ENCODE measurements at places on chromosomes 13 and 19.

DNA sequence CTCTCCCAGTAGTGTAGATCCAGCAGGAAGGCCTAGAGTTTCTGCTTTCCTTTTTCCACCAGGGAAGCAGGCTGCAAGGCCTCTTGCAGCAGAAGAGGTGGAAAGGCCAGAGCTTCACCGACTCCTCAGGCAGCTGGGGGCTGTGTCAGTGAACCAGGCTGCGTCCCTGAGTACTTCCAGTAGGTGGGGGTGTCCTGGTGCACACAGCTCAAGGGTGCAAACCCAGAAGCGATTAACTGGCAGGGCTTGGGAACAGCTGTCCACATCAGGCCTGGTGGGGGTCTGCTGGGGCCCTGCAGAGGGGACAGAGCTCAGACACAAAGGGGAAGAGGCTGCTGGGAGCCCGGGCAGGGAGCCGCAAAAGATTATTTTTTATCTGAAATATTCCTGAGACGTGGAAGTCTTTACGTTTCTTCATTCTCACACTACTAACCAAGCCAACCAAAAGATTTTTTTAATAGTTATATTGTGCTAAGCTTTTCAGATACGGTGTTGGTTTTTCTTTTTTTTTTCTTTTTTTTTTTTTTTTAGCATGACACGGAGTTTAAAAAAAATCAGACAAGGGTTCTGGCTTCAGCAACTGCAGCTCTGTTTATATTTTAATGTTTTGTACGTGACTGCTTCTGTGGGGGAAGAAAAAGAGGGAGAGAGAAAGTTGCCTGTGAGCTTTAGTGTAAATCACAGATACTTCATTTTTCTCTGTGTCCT is 11.0 kb downstream of the TSHZ3 start:
- DNase-seq, result peak; percentile 37

DNA sequence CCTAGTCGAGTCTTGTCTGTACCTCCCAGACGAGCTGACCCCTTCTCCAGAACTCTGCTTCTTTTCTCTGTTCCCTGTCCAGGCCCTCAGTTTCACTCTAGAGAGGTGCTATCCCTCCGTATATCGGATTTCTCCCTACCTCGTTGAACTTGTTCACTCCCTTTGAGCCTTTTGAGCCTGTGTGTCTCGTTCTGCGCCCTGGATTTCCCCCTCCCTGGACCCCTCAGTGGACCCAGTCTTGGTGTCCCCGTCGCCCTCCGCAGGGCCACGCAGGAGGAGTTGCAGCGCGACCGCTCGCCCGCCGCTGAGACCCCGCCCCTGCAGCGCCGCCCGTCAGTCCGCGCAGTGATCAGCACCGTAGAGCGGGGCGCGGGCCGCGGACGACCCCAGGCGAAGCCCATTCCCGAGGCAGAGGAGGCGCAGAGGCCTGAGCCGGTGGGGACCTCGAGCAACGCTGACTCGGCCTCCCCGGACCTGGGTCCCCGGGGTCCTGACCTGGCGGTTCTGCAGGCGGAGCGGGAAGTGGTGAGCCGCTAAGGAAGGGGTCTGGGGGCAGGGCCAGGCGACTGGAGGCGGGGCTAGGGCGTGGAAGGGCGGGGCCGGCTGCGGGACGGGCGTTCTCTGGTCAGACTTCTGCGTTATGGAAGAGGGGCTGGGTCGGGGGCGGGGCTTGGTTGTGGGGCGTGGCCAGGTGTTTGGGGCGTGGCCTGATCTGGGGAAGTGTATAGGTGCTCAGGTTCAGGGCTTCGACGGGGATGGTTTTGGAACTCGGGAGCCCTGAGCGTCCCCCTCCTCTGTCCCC is 5.5 kb downstream of the EPS8L1 start:
- DNase-seq, result peak; percentile 88

GRCh38 chr19:2149980-2150793 is 1.2 kb downstream of the AP3D1 start:
- no peak for DNase-seq

GRCh38 chr19:290372-291005 is 714 bp downstream of the PLPP2 start:
- peak; percentile 23 for DNase-seq

DNA sequence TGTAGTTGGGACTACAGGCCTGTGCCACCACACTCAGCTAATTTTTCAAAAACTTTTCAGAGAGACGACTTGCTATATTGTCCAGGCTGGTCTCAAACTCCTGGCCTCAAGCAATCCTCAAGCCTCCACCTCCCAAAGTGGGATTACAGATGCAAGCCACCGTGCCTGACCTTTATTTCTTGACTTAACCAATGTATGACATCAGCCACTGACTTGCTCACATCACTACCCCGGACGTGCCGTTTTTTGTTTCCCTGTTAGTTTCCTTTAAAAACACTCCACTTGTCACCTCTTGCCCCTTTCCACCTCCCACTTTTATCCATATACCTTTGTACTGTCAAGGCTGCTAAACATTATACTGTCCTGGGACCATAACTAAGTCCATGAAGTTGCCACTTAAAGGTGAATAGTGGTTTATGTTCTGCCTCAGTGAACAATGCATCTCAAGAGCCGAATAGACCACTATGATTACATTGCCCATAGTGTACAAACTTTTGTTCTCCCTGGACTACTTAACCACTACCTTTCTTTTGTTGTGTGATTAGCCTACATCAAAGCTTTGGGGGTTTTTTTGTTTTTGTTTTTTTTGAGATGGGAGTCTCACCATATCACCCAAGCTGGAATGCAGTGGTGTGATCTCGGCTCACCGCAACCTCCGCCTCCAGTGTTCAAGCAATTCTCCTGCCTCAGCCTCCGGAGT is 2.3 kb upstream of the EPHX3 start:
- no peak for DNase-seq

DNA sequence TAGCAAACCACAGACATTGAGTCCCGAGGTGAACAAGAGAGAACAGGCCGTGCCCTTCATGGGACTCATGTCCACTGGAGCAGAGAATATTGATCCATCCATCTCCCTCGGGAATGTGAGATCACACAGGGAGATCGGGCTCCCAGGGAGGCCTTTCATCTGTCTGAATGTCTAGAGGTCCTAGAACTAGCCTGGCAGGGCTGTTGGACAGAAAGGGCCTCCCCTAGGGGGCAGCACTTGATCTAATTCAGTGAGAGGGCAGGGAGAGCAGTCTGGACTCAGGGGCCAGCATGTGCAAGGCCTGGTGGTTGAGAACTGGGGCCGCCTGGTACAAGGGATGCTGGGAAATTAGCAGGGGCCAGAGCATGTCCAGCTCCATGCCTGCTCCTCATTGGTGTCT is 4.3 kb downstream of the RUVBL2 start:
- DNase-seq, result peak; percentile 60

GRCh38 chr19:1122972-1123363 is 19.2 kb downstream of the GPX4 start:
- no peak for DNase-seq

DNA sequence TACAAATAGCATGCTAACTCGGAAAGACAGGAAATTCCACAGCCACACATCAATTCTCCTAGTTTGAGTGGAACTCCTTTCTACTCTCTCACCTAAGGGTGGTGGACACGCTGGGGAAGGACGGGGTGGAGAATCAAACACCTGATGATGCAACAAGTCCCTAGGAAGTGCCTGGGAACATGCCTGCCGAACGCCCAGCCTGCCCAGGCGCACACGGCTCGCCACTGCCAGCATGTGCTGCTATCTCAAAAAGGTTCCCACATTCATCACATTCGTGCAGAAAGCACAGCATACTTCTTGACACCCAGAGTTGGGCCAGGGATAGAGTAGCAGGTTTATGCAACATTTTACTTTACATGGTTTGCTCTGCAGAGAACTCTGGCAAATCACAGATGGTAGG is 164.6 kb downstream of the ABCC4 start:
- DNase-seq, result no peak

GRCh38 chr19:8021374-8021773 is 15.9 kb upstream of the ELAVL1 start:
- no peak for DNase-seq

DNA sequence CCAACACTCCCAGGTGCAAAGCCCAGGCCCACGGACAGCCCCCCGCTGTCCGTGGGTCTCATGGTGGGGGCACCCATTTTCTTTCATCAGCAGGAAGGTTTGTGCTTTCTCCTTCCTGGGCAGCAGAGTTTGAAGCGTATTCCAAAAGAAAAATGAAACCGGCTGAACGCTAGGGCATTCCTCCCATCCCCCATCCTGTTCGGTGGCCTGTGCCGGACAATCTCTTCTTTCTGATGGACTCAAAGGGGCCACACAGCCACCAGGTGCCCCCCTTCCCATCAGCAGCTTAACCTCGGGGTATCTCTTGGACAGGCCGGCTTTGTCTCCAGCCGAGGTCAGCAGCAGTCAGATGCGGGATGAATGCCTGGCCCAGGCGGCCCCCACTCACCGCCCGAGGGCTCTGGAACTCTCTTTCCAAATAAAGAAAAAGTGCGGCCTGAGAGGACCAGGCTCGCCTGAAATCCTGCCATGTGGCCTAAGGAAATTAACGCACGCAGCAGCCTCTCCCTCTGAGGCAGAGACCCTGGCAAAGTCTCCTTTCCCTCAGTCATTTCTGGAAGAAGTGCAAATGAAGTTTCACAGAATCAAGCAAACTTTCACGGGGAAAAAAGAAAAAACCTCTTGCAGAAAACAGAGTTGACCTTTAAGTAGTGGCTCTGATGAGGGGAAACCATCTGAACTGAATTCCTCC is 67.8 kb downstream of the RASA3 start:
- DNase-seq, result no peak

DNA sequence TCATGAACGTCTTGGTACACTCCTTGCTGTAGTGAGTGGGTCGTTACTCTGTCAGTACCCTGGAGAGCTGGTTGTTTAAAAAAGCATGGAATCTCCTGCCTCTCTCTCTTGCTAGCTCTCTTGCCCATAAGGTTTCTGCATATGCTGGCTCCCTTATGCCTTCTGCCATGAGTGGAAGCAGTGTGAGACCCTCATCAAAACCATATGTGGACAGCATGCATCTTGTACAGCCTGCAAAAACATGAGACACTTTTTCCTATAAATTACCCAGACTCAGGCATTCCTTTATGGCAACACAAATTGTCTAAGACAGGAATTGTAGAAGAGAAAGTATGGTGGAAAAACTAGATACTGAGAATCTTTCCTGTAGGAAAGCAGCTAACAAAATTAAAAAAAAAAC is 516.3 kb downstream of the SLITRK6 start:
- no peak for DNase-seq

DNA sequence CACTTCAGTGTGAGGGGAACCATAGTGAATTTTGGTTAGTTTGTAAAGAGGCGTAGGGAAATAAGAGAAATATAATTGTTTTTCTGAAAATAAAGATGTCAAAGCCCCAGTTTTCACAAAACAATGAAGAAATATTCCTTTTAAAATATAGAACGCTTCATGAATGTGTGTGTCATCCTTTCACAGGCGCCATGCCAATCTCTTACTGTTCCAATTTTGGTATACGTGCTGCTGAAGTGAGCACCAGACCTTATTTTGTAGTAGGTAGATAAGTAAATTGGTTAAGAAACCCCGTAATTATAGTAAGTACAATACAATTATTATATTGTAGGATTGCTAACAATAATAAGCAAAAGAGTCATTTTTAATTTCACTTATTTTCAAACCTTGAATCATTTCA is 43.3 kb downstream of the NAA16 start:
- no peak for DNase-seq

DNA sequence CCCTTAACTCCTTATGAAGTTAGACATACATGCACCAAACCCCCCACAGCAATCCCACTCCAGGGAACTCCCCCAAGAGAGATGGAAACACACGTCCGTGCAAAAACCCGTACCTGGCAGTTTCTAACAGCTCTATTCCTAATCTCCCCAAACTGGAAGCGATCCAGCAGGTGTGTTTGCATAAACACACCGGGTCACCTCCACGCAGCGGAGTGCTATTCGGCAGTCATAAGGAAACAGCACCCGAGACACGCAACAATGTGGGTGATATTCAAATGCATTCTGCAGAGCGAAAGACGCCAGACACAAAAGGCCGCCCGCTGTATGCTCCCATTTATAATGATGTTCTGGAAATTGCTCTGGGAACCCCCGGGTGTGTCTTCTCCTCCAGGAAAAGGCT is 6.8 kb upstream of the ZNRF4 start:
- DNase-seq, result no peak

DNA sequence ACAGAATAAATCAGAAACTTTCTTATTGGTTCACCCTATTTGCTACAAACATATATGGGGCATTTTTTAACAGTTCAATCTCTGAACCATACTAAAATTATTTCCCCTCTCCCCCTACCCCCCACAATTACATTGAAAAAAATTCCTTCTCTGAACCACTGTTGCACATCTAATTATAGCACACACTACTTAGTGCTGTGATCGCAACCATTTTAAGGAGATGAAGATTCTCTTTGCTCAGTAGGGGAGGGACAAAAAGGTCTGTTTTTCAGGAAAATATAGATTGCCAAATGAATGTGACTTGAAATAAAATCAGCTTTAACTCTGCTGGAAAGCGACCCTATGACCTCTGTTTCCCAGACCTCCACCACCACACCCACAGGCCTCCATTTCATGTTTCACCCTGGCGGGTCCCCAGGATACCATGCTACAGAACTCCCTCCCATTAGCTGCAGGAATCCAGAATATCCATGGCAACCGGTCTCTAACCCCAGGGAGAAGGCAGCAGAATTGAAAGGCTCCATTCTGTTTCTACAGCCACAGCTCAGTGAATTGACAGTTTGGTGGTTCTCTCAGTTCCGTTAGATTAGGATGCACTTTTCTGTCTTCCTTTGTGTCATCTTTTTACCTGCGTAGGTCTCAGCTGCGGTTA is 286.3 kb downstream of the TBC1D4 start:
- DNase-seq, result no peak

- no peak for DNase-seq
Observed at GRCh38 chr13:93805736-93806135, 579.1 kb downstream of the GPC6 start.

GRCh38 chr13:74710006-74710405 is 575.8 kb upstream of the KLF12 start:
- no peak for DNase-seq

- DNase-seq, result peak; percentile 24
Observed at GRCh38 chr19:2678044-2678671, 24.3 kb downstream of the GNG7 start.

- DNase-seq, result no peak
Observed at GRCh38 chr13:114145722-114146121, 13.3 kb upstream of the RASA3 start.

DNA sequence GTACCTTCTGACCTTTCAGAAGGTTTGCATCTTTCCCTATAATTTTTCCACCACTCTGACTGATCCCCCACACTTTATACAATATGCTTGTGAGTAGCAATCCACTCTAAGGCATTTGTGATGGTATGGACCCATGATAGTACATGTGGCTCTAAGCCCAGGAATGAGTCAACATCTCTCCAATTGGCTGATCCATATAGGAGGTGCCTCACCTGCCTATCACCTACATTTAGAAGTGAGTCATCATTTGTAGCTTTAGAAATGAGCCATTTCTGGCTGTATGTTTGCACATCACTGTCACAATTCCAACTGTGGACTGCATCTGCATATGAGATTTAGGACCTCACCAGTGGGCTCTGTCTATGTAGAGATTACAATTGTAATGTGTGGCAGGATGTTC is 133.1 kb upstream of the ZNF91 start:
- DNase-seq, result no peak

Data from CD4-positive, alpha-beta T cell (primary cell).